ENCODE measurements at places on chromosomes 7 and 10.

GRCh38 chr7:115748123-115748738, 282.3 kb downstream of the TFEC start:
- no peak for DNase-seq

GRCh38 chr7:81232084-81232799, 313.4 kb upstream of the SEMA3C start:
- no peak for DNase-seq

DNA sequence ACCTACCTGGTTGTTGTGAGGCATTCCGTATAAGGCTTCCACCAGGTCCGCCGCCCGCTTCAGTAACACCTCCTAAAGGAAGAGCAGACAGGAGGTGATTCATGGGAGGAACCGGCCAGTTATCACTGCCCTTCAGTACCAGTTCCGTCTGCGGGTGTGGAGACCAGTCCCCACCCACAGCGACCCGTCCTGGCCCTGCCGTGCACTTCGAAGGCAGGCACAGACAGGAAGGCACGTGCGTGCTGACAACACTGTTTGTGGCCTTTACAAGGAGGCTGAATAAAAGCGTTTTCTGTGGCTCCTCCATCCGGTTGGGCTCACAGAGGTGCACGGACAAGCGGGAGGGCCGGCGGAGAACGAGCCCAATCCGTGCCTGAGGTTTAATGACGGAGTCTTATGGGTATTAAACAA, 120.9 kb downstream of the EBF3 start:
- no peak for DNase-seq

GRCh38 chr7:8724080-8724718, 290.8 kb downstream of the NXPH1 start:
- DNase-seq: no peak

DNA sequence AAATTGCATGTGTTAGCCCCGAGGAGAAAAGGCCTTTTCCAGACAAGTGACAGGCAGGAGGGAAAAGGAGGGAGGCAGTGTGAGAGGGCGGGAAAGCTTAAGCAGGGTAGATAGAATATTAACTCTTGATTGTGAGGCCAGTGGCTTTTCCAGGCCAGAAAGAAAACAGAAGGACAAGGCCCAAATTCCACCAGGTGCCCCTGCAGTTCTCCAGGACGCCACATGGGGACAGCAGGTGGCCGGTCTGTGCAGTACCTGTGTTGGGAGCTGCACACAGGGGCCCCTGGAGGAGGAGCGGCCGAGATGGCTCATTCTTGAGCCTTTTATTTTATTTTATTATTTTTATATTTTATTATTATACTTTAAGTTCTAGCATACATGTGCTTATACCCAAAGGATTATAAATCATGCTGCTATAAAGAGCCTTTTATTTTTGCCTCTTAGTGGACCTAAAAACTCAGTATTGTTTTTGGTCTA, 141.3 kb upstream of the KLF14 start:
- DNase-seq: peak; percentile 47

GRCh38 chr10:1519391-1519790, 217.9 kb downstream of the ADARB2 start:
- no peak for DNase-seq

DNA sequence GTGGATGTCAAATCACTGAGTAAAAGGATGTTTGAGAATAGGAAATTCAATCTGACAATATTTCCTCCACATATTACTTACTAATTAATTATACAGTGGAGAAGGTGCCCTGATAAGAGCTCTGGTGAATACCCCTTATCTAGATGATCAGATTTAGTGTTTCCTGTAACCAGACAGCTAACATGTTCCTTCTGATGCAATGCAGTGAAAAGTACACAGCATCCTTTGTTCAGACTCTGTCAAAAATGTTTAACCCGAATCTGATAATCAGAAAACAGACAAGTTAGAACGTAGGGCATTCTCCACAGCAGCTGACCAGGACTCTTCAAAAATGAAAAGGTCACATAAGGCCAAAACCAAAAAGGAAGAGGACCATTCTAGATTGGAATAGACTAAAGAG, 46.2 kb downstream of the WDR11 start:
- no peak for DNase-seq

- DNase-seq: no peak
Measured at GRCh38 chr10:51198170-51198569, 123.9 kb downstream of the PRKG1 start.

GRCh38 chr7:156456503-156457115, 184.0 kb upstream of the RNF32 start:
- no peak for DNase-seq

DNA sequence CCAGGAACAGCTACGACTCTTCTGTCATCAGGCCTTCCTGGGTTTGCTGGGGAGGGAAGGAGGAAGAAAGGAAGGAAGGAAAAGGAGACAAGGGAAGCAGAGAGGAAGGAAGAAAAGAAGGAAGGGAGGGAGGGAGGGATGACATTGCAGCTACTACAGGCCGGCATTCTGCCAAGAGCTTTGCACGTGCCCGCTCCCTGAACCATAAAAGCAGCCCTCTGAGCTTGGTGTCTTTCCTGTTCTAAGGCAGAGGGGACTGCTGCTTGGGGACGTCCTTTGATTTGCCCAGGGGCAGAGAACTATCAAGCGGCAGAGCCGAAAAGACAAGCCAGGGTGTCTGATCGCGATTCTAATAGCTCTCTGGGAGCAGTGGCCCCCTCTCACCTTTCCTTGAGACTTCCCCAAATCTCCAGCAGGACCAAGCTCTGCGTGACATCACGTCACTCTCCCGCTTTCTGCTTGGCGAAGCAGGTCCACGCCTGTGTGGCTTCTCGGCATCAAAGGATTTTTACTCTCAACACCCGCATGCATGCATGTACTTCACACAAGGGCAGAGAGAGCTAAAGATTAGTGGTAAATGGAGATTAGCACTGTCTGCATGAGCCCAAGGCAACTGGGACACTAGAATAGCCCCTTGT, 167.8 kb upstream of the AUTS2 start:
- DNase-seq: no peak

All from naive thymus-derived CD8-positive, alpha-beta T cell (primary cell).